Body of pancreas (tissue), 4 donors: ENCODE measurements at places on chromosomes 6 and 20.

DNA sequence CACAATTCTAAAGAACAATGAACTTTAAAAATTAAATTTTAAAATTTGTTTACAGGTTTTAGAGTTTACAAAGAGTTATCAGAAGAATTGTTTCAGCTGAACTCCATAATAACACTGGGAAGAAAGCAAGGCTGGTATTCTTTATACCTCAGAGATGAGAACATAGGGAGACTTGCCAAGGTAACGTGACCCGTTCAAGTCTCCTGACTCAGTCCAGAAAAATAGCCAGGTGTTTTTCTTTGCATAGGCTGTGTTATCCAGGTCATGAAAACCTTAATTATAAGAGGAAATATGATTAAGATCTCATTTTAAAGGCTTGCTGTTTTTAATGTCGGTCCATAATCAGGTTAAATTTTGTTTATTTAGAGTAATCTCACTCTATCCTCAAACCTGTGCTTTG is 8.5 kb upstream of the C6orf141 start:
- no peaks in the 10 kb centered on the region for H3K36me3 ChIP-seq
- H3K27ac ChIP-seq = no peak overlapping the region
- DNase-seq = peak; percentile 50

DNA sequence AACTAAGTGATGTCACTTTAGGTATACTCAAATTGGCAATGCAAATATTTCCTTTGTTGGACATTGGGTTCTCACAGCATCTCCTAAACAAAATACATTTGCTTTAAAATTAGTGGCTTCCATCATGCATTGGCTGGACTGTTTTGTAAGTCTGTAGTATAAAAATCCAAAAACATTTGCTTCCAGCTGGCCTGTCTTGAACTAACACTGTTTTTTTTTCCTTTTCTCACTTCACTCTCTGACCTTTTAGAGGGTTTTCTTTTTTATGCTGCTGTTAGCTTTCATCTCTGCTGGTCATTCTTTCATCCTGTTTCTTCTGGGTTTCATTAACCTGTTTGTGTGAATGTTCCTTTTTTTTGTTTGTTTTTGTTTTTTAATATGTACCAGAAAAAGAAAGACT is 121.7 kb upstream of the MLIP start:
- no peaks in the 10 kb centered on the region for H3K4me1 ChIP-seq
- H3K4me3 ChIP-seq = no peak overlapping the region
- H3K36me3 ChIP-seq = no peaks in the 10 kb centered on the region
- no peaks in the 10 kb centered on the region for H3K27me3 ChIP-seq
- H3K27ac ChIP-seq = no peak overlapping the region
- DNase-seq = no peak

GRCh38 chr6:105153676-105154075 is 26.1 kb downstream of the POPDC3 start:
- H3K27ac ChIP-seq = no peak overlapping the region
- no peaks in the 10 kb centered on the region for H3K36me3 ChIP-seq
- H3K4me3 ChIP-seq = no peak overlapping the region
- H3K4me1 ChIP-seq = no peaks in the 10 kb centered on the region

DNA sequence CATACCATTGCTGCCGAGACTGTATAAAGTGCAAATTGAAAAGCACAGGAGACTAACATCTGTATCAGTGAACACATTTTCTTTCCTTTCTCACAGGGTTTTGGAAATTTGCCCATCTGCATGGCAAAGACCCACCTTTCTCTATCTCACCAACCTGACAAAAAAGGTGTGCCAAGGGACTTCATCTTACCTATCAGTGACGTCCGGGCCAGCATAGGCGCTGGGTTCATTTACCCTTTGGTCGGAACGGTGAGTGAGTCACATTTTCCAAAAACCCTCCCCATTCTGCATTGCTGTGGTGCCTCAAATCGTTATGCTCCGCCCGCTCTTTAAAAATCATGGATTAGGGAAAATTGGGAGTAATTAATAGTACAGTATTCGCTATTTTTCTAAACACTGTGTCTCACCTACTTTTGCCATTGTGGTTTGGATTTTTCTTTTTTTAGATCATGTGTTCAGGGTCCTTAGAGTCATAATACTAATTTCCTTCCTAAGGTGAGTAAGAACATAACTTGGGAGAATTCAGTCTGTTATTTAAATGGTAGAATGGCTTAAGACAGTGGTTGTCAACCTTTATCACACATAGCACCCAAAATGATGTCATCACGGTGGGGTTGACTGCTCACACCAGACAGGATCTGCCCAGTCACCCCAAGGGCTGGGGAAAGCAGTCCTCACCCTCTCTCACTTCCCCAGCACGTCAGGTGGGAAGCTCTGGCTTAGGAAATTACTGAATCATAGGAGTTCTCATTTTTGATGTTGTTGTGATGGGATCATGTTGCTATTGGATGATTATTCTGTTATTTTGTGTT is 171.6 kb downstream of the MTHFD1L start:
- peaks cover 41% of the 10 kb centered on the region for H3K4me1 ChIP-seq
- no peaks in the 10 kb centered on the region for H3K27me3 ChIP-seq
- H3K27ac ChIP-seq = peak overlapping the region; percentile 88
- DNase-seq = no peak
- H3K4me3 ChIP-seq = no peak overlapping the region

DNA sequence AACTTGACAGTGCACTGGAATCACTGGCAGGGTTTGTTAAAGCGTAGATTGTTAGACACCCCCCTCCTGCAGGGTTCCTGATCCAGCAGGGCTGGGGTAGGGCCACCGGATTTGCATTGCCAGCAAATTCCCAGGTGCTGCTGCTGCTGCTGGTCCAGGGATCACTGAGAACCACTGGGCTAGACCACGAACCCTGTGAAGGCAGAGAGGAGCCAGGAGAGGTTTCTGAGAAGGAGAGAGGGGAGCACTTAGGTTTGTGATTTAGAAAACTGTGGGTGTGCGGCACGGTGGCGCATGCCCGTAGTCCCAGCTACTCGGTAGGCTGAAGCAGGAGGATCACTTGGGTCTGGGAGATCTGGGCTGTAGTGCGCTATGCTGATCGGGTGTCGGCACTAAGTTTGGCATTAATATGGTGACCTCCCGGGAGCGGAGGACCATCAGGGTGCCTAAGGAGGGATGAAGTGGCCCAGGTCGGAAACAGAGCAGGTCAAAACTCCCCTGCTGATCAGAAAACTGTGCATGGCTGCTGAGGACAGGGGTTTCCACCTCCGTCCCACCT is 53.6 kb upstream of the FAM83D start:
- no peaks in the 10 kb centered on the region for H3K36me3 ChIP-seq
- no peak overlapping the region for H3K27ac ChIP-seq
- no peak for DNase-seq
- no peaks in the 10 kb centered on the region for H3K27me3 ChIP-seq
- peaks cover 11% of the 10 kb centered on the region for H3K4me1 ChIP-seq

DNA sequence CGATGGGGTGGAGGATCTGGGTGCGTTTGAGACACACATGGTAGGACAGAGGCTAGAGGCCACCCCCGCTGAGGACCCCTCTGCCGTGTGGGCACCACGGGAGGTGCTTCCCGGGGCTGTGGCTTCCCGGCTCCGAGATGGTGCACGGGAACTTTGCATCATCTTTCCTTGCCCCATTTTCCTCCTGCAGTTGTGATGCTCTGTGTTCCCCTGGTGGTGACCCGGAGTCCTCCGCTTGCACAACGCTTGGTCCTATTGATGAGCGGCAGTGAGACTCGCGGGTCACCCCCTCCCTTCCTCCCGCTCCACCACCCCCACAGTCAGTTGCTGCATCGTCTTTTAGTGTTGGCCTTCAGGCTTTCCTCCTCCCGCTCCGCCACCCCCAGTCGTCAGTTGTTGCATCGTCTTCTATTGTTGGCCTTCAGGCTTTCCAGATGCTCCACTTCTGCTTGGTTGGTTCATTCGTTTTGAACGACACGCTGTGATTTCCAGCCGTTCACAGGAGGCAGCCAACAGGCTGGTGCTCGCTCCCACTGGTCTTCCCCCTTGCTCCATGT is 37.3 kb downstream of the PYGB start:
- DNase-seq = no peak
- H3K36me3 ChIP-seq = peaks cover 12% of the 10 kb centered on the region
- H3K4me1 ChIP-seq = peaks cover 4% of the 10 kb centered on the region
- no peak overlapping the region for H3K27ac ChIP-seq
- no peak overlapping the region for H3K4me3 ChIP-seq

GRCh38 chr6:168050881-168051586 is 28.0 kb downstream of the FRMD1 start:
- no peaks in the 10 kb centered on the region for H3K27me3 ChIP-seq
- H3K27ac ChIP-seq = no peak overlapping the region
- H3K4me3 ChIP-seq = no peak overlapping the region
- H3K4me1 ChIP-seq = peaks cover 4% of the 10 kb centered on the region
